SW 1271 (cell line): ENCODE measurements at places on chromosomes 13 and 19.

DNA sequence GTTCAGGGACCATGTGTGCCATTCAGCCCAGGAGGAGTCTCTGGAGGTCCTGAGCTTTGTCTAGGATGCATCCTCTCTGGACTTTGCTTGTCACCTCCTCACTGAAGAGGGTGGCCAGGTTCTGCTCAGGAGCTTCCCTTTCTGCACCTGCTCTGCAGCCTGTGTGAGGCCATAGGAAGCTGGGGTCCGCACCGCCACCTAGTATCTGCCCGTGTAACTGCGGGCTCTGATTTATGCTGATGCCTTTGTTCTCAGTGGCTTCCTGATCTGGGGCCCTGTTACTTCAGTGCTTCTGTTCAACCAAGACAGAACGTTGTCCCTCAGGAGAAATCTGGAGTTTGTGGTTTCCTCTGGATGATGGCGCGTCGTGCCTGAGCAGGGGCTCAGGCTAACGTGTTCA is 15.5 kb downstream of the ZNF610 start:
- DNase-seq, result no peak

- DNase-seq, result no peak
Observed at GRCh38 chr13:25046274-25046984, 49.5 kb upstream of the PABPC3 start.

DNA sequence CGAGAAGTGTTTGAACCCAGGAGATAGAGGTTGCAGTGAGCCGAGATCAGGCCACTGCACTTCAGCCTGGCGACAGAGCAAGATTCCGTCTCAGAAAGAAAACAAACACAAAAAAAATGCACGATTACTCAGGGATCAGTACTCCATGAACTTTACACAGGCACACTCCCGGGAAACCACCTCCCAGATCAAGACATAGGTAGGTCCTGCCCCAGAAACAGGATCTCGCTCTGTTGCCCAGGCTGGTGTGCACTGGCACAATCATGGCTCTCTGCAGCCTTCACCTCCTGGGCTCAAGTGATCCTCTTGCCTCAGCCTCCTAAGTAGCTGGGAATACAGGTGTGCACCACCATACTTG is 11.2 kb downstream of the VASP start:
- no peak for DNase-seq

- DNase-seq, result no peak
Observed at GRCh38 chr13:44237276-44237767, 136.3 kb upstream of the SERP2 start.

- no peak for DNase-seq
Observed at GRCh38 chr13:90622541-90622940, 724.9 kb upstream of the MIR17HG start.

GRCh38 chr13:26411206-26411605 is 146.3 kb upstream of the WASF3 start:
- DNase-seq, result no peak

DNA sequence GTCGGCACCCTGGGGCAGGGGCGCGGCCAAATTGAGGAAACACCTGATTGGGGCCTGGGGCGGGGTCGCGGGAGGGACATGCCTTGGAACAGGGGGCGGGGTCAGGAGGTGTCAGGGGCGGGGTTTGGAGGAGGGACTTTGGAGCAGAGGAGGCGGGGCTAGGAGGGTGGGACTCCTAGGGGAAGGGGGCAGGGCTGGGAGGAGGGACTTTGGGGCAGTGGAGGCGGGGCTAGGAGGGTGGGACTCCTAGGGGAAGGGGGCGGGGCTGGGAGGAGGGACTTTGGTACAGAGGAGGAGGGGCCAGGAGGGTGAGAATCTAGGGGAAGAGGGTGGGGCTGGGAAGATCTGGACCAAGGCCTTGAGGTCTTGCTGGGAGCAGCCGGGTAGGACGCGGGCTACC is 21.9 kb downstream of the GRIN2D start:
- peak; percentile 30 for DNase-seq

GRCh38 chr13:98141509-98142379 is 1.1 kb upstream of the FARP1 start:
- no peak for DNase-seq

DNA sequence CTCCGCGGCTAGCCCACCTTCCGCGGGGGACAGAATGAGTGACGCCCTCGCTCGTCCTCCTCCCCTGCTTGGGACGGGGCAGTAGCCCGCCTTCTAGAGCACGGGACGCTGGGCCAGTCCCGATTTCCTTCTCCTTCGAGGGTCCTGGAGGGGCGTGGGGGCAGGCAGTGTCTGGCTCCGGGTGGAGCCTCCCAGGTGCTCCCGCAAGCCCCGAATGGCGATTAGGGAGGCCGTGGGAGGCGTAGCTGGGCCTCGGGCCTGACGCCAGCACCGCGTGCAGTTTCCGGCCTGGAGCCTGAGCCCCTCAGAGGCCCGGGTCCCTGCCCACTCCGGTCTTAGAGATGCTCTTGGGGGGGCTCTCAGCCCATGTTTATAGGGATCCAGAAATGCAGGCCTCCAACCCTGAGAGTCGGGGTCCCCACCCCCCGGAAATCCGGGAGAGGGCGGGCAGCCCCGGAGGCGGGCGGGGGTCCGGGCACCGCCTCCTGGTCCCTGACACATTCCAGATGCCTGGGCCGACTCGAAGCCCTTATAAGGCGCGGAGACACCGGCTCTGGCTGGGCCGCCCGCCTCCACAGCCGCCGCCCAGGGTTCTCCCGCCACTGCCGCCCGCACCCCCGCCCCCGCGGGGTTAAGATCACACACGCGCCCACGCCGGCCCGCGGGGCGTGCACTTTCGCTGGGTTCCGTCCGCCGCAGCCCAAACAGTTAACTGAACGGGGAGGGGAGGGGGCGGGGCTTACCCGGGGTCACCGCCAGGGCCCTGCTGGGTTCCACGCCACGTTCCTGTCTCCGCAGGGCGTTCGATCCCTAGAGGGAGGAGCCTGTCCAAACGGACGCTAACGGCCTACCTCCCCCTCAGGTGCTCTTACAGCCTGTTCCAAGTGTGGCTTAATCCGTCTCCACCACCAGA is 1.5 kb downstream of the MYADM start:
- peak; percentile 89 for DNase-seq

- no peak for DNase-seq
Observed at GRCh38 chr13:97948041-97948440, 5.4 kb upstream of the IPO5 start.

DNA sequence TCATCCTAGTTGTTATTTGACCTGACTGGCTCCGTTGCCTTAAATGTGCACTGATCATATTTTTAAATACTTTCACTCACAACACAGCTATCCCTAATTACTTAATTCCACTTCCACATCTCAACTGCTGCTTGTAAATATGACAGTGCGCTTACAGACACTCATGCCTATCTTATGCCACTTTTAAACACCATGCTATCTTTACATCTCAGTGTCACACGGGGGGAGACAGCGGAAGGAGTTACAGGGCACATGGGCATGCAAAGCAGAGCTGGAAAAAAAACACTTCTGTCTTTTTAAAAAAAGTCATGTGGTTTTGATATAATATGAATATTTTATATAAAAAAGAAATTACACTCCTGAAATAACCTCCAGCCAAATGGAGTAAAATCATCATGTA is 44.1 kb downstream of the SMAD9 start:
- no peak for DNase-seq

- DNase-seq, result no peak
Observed at GRCh38 chr13:29577136-29578051, 18.1 kb downstream of the SLC7A1 start.

DNA sequence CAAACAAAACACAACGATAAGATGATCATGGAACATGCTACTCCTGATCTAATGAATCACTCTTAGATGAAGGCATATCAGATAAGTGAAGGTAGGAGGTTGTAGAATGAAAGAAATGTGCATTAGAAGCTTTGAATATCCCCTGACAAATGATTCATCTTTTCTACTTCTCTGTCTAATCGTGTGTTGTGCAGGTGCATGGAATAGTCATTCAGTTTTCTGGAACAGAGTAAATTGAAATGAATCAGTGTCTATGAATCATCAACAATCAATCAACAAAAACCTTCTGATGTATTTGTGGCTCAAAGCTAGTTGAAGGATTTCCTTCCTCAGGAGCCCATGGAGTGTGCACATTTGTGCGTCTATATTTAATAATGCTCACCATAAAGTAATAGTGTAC is 1290.4 kb upstream of the PCDH20 start:
- no peak for DNase-seq

GRCh38 chr13:106530171-106530851 is 5.2 kb downstream of the EFNB2 start:
- no peak for DNase-seq

DNA sequence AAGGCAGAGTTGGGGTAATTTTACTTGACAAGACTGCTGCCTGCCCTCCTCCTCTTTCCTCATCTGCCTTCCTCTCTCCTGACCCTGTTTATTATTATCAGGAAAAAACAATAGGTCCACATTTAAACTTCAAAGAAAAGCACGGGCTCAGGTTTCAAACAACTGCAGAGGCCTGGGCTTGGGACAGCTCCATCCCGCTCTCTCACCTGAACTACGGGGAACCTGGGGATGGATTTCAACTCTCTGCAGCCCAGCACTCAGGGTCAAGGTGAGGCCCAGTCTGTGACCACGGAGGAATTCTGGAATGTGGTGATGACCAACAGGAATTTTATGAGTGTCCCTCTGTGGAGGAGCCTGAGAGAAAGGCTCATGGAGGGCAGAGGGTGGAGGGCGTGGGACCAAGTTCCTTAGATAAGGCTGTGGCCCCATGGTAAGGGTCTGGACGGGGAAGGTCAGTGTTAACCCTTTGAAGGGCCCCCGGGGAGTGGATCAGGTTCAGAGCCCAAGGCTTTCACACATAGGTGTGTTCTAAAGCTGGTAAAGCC is 220.8 kb upstream of the MAB21L1 start:
- no peak for DNase-seq

DNA sequence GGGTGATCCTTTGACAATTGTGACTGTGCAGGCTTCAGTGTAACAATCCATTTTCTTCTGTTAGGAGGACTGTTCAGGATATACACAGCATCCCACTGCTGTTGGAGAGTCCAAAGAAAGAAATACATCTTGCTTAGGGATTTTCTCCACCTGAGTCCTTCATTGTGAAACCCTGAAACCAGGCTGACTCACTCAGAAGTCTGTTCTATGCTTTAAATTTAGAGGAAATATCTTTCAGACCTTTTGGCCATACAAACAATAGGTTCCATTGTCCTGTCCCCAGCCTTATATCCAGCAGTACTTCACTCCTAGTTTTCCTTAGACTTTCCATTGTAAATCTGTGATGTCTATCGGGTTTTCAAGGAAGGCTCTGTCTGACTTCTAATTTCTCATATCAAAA is 379.1 kb downstream of the SUCLA2 start:
- no peak for DNase-seq

DNA sequence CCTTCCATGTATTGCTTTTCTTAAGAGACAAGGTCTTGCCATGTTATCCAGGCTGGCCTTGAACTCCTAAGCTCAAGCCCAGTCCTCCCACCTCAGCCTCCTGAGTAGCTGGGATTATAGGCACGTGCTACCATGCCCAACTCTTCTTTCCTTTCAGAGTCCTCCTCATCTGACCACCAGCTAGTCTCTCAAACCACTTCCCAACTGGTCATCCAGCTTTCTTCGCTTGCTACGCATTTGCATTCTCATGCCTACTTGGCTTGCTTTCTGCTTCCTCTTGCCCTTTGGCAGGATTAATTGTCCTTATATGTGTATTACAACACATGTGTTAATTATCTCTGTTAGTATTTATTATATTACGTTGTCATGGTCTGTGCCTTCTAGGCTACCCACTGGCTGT is 6.3 kb downstream of the GPR18 start:
- DNase-seq, result no peak

GRCh38 chr13:100131863-100132574 is 43.1 kb downstream of the PCCA start:
- DNase-seq, result peak; percentile 97

GRCh38 chr13:76735641-76736040 is 150.6 kb downstream of the KCTD12 start:
- no peak for DNase-seq

GRCh38 chr13:97372936-97373335 is 61.0 kb upstream of the RAP2A start:
- DNase-seq, result no peak

DNA sequence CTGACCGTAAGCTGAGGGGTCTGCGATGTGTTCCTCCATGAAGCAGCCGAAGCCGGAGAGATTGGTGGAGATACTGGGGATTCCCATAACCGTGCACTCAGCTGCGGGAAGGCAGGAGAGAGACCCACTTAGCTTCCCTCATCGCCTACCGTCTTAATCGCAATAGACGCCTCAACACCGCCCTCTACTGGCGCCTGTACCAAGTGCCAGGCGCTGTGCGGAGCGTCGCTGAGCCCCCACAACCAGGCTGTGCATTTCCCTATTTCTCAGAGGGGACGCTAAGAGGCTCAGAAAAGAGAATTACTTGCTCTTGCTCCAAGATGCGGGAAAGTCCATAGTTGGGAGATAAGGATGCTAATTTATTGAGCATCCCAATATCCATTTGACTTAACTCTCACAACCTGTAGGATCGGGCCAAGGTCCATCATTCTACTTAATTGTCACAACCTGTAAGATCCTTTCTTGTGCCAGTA is 5.8 kb downstream of the FTL start:
- DNase-seq, result peak; percentile 20

DNA sequence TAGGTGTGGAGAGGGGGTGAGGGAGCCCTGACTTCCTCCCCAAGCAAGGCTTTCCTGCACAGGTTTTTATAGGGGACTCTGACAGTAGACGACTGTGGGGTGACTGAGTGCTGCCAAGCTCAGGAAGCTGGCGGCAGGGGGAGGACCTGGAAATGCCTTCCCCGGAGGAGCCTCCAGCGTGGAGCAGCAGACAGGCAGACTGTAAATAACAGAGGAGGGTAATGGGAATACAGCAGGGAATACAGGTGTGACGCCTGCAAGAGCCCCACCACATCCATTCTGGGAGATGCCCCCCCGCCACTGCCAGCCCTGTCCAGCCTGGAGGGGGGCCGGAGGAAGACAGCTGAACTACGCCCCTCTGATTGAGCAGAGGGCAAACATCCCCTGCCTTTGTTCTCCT is 190.4 kb downstream of the UQCRFS1 start:
- no peak for DNase-seq

DNA sequence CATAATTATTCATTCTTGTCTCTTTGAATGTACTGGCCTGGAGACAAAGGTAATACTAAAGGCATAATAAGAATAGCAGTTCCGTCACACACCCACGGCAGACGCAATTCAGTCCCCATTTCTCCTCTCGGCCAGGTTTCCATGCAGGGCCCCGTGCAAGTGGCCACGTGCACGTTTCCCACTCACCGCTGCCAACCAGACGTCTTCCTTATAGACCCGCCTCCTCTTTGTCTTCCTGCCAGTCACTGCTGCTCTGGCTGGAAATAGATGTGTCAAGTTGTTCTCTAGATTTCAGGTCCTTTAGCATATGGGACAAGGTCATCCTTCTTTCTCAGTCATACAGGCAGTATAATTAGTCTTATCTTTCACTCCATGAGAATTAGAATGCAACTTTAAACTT is 204.3 kb downstream of the SUCLA2 start:
- no peak for DNase-seq
